ENCODE measurements at places on chromosomes 16 and 17.
A peak's percentile ranks its signal among the peaks of the same experiment; 100 is the strongest.

GRCh38 chr16:85898521-85899442 is at the start of gene IRF8:
IRF8 (plus strand) TSS chr16:85899162; CDS start chr16:85903016, 3,854 bp downstream.
- DNase-seq = peak; percentile 88

- no peak for DNase-seq
Measured at GRCh38 chr16:50553182-50553710, 5.0 kb downstream of the NKD1 start.

GRCh38 chr17:6365200-6365943 is 69.5 kb downstream of the AIPL1 start:
- no peak for DNase-seq

GRCh38 chr17:71978435-71978834 is 142.4 kb upstream of the SOX9 start:
- no peak for DNase-seq

- DNase-seq = peak; percentile 30
Measured at GRCh38 chr17:47660064-47660492, 10.4 kb downstream of the KPNB1 start.

- no peak for DNase-seq
Measured at GRCh38 chr16:75086281-75086680, 30.3 kb downstream of the LDHD start.

GRCh38 chr16:3388325-3388724 is 12.5 kb downstream of the ZSCAN32 start:
- no peak for DNase-seq

DNA sequence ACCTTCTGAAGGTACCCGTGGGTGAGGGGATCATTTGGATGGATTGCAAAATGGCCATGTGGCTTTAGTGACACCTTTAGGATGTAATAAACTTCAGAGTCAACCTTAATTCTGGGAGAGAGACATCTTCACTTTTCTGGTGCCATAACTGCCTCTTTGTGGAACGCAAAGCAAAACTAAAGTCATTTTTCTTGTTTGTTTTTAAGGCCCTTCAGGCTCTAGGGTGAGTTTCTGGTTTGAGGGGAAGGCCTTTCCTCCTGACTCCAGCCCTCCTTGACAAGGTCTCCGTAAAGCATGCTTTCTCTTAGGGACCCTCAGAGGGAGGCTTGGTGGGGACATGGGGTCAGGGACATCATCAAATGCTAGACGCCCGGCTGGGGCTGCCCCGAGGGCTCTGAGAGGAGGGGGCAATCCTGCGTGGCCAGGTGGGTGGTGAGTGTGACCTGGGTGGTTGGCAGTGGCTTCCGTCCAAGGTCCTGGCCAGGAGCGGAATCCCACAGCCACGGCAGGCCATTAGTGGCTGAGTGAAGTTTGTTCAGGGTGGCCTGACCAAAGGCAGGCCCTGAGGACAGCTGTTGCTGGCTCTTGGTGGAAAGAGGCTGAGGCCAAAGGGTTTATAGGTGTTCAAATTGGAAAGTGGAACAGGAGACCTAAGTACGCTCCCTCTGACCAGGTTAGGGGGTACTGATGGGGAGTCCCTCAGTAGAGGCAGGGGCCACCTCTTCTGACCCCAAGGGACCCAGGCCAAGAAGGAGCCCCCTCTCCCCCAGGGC is 112.2 kb downstream of the METRNL start:
- no peak for DNase-seq

GRCh38 chr16:14148569-14148968 is 77.5 kb downstream of the MRTFB start:
- DNase-seq = no peak

DNA sequence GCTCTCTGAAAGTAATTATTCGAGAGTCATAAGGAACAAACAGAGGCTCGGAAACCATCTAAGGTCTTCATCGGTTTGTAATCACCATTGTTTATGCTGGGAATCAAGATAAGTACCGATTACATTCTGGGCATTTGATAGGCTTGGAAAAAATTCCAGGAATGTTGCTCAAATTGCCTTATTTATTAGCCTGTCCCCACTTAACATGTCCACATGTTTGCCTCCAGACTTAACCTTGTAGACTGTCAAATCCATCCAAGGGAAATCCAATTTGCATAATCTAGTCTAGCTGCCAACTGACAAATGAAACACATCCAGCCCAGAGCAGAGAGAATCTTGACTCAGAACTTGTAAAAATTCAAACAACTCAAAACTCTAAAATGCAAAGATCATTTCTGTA is 51.3 kb upstream of the TMC5 start:
- no peak for DNase-seq

DNA sequence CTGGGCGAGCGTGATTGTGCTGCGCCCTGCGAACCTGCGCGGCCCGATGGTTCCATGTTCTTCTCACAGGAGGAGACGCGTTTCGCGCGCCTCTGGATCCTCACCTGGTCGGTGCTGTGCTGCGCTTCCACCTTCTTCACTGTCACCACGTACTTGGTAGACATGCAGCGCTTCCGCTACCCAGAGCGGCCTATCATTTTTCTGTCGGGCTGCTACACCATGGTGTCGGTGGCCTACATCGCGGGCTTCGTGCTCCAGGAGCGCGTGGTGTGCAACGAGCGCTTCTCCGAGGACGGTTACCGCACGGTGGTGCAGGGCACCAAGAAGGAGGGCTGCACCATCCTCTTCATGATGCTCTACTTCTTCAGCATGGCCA is 1.0 kb downstream of the FZD2 start:
- no peak for DNase-seq

DNA sequence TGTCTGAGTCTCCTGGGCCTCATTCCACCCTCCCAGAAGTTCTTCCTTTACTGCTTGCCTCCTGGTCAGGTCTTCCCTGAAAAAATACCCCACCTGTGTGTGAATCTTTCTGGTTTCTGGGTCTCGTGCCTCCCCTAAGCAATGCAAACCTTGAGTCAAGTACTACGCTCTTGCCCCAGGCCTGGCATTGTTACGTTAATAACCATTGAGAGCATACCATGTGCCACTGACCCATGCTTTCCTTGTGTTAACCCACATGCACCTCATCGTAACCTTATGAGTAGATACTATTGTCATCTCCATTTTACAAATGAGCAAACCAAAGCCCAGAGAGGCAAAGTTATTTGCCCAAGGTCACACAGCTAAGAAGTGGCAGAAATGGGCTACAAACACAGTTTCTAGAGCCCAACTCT is 25.4 kb upstream of the TOB1 start:
- no peak for DNase-seq

GRCh38 chr16:30990105-30990504 is 5.1 kb downstream of the HSD3B7 start:
- DNase-seq = no peak

DNA sequence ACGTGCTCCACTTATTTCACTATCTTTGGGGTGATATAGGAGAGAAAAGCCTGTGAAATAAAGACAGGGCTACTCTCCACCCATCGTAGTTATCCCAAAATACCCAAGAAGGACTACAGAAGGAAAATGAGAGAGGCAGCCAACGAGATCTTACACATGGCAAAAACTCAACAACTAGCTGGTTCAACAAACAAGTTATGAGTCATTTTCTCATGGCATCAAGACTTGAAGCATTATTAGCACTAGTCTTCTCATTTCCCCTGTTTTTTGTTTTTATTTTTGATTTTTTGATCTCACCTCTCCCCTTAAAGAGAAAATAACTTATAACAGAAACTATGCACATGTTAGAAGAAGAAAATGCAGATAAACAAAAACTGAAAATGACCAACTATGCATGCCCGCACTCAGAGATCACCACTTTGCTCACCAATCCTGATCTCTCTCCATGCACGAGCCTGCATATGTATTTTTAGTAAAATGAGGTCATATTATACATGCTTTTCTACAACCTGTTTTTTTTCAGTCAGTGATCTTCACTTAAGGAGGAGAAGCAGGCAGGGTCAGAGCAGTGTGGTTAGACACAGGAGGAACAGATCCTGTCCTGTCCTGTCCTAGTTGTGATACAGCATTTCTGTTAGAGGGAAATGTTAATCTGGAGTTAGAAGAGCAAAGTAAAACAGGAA is 22.8 kb downstream of the FAM117A start:
- DNase-seq = no peak

DNA sequence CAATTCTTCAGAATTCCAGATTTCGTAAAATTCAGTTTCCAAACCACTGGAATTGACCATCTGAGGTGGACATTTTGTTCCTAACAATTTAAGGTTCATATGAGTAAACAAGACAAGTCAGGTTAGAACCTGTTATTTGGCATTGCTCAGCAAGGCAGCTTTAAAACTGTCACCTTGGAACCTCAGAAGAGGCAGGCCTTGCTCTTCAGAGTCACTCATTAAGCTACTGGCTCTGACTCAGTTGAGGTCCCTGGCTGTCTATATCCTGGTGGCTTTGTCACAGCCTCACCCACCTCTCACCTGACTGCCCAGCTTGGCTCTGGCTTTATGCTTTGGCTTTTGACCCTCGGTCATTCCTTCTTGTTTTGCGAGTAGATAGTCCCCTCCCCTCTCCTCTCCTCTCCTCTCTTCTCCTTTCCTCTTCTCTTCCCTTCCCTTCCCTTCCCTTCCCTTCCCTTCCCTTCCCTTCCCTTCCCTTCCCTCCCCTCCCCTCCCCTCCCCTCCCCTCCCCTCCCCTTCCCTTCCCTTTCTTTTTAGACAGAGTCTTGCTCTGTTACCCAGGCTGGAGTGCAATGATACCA is 238.4 kb downstream of the SHISA9 start:
- DNase-seq = no peak

GRCh38 chr17:50660042-50660886 is 25.6 kb downstream of the ABCC3 start:
- DNase-seq = no peak

- DNase-seq = peak; percentile 49
Measured at GRCh38 chr17:74089869-74090464, 113.5 kb upstream of the RPL38 start.

DNA sequence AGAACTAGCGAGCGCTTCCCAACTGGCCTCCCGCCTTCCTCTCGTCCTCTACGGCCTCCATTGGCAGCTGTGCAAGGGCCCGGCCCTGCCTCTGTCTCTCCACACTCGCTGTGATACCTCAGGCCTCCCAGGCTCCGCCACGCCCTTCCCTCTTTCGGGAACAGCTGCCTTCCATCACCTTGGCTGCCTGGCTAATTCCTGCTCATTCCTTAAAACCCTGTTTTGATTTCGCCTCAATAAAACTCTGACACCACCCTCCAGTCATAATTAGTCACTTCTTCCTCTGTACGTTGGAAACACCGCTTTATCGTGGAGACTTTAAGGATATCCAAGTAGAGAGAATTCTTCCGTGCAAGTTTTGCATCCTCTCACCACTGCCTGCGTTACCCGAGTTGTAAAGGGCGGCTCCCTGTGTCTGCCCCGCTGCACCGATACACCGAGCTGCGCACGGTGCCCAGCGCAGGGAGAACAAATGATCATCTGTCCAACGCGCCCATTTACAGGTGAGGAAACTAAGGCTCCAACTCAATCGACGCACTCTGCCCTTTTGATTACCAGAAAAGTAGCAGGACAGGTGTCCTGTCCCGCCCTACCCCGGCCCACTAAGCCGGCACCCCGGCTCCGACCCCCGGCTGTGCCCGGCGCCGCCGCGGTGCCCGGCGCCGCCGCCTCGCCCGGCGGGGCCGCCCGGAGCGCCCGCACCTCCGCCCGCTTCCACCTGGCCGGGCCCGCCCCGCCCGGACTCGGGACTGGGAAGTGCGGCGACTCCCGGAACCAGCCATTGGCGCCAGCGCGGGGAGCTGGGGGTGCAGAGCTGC is 139.7 kb downstream of the SEC14L1 start:
- no peak for DNase-seq

DNA sequence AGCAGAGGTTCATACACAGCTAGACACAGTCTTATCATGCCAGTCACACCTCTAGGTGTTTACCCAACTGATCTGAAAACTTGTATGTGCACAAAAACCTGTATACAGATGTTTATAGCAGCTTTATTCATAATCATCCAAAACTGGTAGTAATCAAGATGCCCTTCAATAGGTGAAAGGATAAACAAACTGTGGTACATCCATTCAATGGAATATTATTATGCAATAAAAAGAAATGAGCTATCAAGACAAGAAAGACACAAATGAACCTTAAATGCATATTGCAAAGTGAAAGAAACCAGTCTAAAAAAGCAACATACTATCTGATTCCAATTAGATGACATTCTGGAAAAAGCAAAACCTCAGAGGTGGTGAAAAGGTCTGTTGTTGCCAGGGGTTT is 47.6 kb upstream of the CNEP1R1 start:
- DNase-seq = no peak

All from germinal center (tissue), 1 donor.